ENCODE measurements at places on chromosomes 2 and 18. TPM values are rescaled to one million over a fixed set of nuclear protein-coding genes. Genes with fewer than 3 reads are reported as not detected.

DNA sequence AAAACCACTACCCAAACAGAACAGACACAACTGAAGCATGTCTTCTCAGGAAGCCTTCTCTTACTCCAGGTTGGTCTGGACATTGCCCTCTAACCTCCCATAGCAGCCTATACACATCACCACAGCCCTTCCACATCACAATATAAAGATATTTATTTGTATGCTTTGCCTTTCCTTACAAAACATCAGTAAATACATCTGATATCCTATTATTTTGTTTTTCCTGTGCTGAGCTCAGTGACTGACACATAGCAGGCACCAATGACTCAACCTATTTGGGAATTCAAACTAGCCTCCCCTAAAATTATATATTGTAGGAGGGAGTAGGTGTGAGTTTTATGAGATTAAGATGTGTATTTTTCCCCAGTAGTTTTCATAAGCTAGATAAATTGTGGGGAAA is 28.8 kb downstream of the SLC40A1 start:
- no peaks in the 10 kb centered on the region for H3K36me3 ChIP-seq
- no peak for DNase-seq
- no peaks in the 10 kb centered on the region for H3K4me1 ChIP-seq
- no peak overlapping the region for H3K27ac ChIP-seq

DNA sequence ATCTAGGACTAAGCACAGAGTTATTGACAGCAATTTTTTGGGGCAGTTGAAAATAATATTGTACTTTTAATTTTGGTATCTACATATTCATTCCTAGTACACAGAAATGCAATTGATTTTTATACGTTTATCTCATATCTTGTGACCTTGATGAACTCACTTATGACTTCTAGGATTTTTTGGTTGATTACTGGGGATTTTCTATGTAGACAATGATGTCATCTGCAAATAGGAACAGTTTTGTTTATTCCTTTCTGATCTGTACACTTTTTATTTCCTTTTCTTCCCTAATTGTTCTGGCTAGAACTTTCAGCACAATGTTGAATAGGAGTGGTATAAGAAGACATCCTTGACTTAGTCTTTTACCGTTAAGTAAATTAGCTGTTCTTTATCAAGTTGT is 143.5 kb upstream of the PGAP1 start:
- H3K27me3 ChIP-seq: no peaks in the 10 kb centered on the region
- no peak for DNase-seq
- H3K27ac ChIP-seq: no peak overlapping the region
- no peak overlapping the region for H3K4me3 ChIP-seq

Gene CDH7
- not detected for total RNA-seq

- H3K27ac ChIP-seq: no peak overlapping the region
- no peak for DNase-seq
- H3K36me3 ChIP-seq: no peaks in the 10 kb centered on the region
- no peak overlapping the region for H3K4me3 ChIP-seq
Observed at GRCh38 chr2:106847366-106847765, 38.6 kb downstream of the ST6GAL2 start.

DNA sequence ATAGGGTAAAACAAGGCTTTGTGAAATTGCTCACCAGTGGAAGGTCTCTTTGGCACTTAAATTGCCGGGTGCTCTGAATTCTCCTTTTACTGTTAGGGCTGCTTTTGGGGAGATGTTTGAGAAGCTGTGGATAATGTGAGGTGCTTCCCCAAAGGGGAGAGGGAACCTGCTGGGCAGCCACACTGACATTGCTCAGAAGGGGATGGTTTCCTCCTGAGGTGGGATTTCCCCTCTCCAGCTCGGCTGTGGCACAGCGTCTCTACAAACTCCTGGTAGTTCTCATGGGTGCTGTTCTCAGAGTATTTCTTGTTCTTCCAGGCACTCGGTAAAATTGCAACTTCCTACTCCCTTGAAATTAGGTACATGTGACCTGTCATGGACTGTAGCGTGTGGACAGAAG is 124.2 kb downstream of the LPIN1 start:
- H3K27ac ChIP-seq: no peak overlapping the region
- no peaks in the 10 kb centered on the region for H3K4me1 ChIP-seq

DNA sequence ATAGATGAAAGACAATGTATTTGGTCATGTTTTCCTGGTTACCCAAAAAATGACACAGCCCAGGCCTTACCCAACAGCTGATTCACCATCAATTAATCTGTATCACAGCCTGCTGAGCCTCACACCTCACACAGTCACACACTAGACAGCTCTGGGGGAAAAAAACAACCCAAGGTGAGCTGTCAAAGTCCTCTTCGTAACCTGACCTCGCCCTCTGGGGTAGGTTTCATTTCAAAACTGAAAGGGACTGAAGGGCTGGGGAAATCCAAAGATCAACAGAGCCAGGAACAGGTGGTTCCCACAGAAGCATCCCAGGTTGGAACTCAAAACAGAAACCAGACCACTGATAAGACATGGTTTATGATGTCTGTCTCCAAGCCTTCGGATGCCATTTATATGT is 18.2 kb upstream of the PCBP1 start:
- H3K36me3 ChIP-seq: no peaks in the 10 kb centered on the region
- no peak overlapping the region for H3K4me3 ChIP-seq
- peak overlapping the region; percentile 88 for H3K27ac ChIP-seq
- peaks cover 5% of the 10 kb centered on the region for H3K4me1 ChIP-seq

DNA sequence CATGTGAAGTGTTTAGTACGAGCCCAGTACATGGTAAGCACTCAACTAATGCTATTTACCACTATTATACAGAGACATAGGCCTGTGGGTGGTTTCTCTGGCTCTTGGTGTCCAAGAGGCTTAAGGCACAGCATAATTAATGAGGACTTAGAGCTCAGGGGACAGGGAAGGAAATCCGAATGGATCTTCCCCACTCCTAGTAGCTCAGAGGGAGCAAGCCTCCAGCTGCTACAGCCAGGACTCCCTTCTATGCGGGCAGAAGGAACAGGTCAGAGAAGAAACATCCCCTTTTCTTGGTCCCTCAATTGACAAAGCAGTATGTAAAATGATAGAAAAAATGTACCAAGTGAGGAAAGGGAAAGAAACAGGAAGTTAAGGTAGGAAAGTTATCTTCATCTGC is 261.3 kb upstream of the STON1 start:
- no peaks in the 10 kb centered on the region for H3K4me1 ChIP-seq
- peak overlapping the region; percentile 35 for H3K27ac ChIP-seq
- no peak overlapping the region for H3K4me3 ChIP-seq
- H3K27me3 ChIP-seq: no peaks in the 10 kb centered on the region
- no peak for DNase-seq

GRCh38 chr2:173232956-173233744 is 121.5 kb upstream of the CDCA7 start:
- H3K27ac ChIP-seq: no peak overlapping the region
- no peak overlapping the region for H3K4me3 ChIP-seq
- no peak for DNase-seq
- H3K27me3 ChIP-seq: no peaks in the 10 kb centered on the region

GRCh38 chr2:9126540-9126939 is 80.1 kb upstream of the ASAP2 start:
- no peaks in the 10 kb centered on the region for H3K4me1 ChIP-seq
- H3K4me3 ChIP-seq: no peak overlapping the region
- no peak for DNase-seq
- H3K27me3 ChIP-seq: no peaks in the 10 kb centered on the region
- H3K27ac ChIP-seq: no peak overlapping the region
- no peaks in the 10 kb centered on the region for H3K36me3 ChIP-seq

Gene TMEM37
- 186 TPM for total RNA-seq

GRCh38 chr2:10240911-10241610 is 61.6 kb upstream of the HPCAL1 start:
- H3K4me3 ChIP-seq: no peak overlapping the region
- no peaks in the 10 kb centered on the region for H3K27me3 ChIP-seq
- no peaks in the 10 kb centered on the region for H3K36me3 ChIP-seq
- H3K4me1 ChIP-seq: no peaks in the 10 kb centered on the region
- no peak for DNase-seq

DNA sequence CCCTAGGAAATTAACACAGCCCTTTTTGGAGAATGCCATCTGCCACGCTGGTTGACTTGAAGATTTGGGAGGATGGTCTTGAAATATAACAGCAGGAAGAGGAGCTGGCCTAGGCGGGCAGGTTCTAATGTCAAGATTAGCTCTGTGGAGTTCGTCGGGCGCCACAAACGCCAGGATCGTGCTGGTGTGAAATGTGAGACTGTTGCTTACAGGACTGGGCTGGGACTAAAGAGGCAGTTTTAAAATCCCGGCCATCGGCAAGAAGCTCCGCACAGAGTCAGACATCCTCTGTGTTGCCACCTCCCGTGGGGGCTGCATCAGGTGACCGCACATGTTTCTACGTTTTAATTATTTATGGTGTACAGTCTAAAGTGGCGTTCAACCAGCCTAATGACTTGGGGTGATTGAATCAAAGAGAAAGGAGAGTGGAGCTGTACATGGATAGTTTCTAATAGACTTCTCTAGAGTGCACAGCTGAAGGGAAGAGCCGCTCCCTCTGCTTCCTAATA is 99.4 kb upstream of the BCL11A start:
- no peak overlapping the region for H3K27ac ChIP-seq
- H3K27me3 ChIP-seq: no peaks in the 10 kb centered on the region
- H3K4me1 ChIP-seq: no peaks in the 10 kb centered on the region
- H3K36me3 ChIP-seq: no peaks in the 10 kb centered on the region
- DNase-seq: no peak

DNA sequence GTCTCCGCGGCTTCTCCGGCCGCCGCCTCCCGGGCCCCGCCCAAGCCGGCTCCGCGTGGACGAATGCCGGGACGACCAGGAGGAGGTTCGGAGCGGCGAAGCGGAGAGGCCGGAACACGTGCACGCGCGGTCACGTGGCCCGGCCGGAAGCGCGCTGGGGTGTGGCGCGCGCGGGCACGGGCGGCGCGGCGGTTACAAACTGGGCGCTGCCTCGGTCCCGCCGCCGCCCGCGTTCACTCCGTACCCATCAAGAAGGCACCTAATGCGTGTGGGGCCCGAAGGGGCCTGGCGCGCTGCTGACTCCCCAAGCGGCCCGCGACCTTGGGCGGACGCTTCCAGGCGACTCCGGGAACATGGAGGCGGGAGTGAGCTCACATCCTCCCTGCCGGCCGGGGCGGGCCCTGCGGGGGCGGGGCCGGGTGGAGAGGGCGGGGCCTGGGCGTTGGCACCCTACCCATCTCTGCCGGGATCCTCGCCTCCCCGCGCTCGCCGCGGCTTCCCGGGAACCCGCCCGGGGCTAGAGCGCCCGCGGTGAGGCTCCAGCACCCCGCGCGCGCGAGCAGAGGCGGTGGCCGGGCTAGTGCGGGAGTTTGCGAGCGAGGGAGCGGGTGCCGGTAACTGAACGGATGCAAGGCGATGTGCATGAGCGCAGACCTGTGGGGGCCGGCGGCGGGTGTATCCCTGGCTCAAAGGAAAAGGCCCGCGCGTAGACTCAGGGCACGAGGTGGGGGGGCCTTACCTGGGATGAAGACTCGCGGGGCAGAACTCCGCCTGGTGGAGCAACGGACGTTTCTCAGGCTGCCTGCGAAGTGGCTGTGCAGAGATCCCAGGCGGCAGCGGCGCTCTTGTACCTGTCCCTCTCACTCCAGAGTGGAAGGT is at the start of gene TMEM185B:
TMEM185B (minus strand) TSS at position 367 of the 879 bp plus-strand sequence. CDS start 424 bp downstream, outside the sequence.
- no peaks in the 10 kb centered on the region for H3K36me3 ChIP-seq
- H3K27me3 ChIP-seq: no peaks in the 10 kb centered on the region
- peak within 1 kb of the TSS; percentile 74 for H3K4me3 ChIP-seq
- peak; percentile 86 for DNase-seq
- H3K4me1 ChIP-seq: peaks cover 6% of the 10 kb centered on the region

- no peak overlapping the region for H3K4me3 ChIP-seq
- DNase-seq: no peak
- no peaks in the 10 kb centered on the region for H3K4me1 ChIP-seq
- no peaks in the 10 kb centered on the region for H3K27me3 ChIP-seq
- no peaks in the 10 kb centered on the region for H3K36me3 ChIP-seq
- H3K27ac ChIP-seq: no peak overlapping the region
Observed at GRCh38 chr2:30439879-30440278, 7.2 kb upstream of the LCLAT1 start.

GRCh38 chr2:202032846-202033316 is 774 bp upstream of the FZD7 start:
- peak; percentile 36 for DNase-seq
- no peaks in the 10 kb centered on the region for H3K27me3 ChIP-seq
- H3K27ac ChIP-seq: peak overlapping the region; percentile 94
- H3K36me3 ChIP-seq: no peaks in the 10 kb centered on the region
- no peaks in the 10 kb centered on the region for H3K4me1 ChIP-seq

- no peak overlapping the region for H3K4me3 ChIP-seq
- DNase-seq: no peak
- no peaks in the 10 kb centered on the region for H3K36me3 ChIP-seq
- H3K4me1 ChIP-seq: no peaks in the 10 kb centered on the region
Observed at GRCh38 chr2:236165842-236166795, 2.1 kb downstream of the GBX2 start.

DNA sequence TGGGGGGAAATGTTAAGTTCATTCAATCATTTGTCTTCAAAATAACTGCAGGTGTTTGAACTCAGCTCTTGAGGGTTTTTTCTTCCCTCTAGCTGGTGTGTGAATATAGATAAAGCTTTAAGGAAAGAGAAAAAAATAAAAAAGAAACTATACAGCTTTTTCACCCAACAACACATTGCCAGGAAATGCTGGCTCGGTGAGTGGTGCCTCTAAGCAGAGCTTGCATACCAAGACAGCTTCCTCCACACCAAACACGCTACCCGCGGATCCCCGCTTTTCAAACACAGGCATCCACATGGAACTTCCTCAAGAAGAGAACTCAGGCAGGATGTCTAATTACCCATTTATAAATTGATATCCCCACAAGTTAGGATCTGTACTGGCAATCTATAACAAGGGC is 69.8 kb upstream of the TANK start:
- H3K27ac ChIP-seq: no peak overlapping the region
- no peaks in the 10 kb centered on the region for H3K27me3 ChIP-seq
- DNase-seq: peak; percentile 65
- no peaks in the 10 kb centered on the region for H3K36me3 ChIP-seq
- no peaks in the 10 kb centered on the region for H3K4me1 ChIP-seq

DNA sequence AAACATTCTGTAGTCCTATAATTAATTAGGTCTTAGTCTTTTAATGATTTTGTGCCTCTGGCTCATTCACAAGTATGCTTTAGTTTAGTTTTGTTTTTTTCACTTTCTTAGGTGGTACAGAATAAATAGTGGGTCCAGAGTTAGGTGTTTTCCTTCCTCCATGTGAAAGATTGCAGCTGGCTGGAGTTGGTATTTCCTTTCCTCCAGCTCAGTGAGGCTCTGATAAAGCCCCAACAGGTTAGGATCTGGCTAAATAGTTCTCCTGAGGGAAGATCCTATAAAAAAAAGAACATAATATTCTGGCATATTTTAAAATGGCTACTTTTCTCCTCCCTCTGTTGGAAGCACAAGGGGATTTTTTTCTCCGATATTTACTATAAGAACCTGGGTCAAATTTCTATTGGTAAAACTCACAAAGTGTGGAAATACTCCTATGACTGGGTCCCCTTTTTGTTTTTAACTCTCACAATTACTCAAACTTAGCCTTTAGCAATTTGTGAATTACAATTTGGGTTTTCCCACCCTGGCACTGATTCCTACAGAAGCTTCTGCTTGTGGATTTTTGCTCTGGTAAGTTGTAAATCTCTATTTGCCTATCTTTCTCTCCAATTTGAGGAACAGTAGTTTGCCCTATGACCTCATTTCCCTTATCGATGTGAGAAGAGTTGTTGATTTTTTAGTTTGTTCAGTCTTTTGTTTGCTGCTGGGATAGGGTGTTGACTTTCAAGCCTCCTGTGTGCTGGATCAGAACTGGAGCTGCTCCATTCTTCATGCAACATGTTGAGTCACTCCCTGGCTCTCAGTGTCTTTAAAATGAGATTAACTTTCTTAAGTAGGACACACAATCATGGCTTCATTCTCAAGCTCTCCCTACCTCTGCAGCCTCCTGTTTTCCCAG is 500.9 kb downstream of the RNF144A start:
- H3K4me1 ChIP-seq: no peaks in the 10 kb centered on the region
- H3K27me3 ChIP-seq: no peaks in the 10 kb centered on the region
- no peak for DNase-seq
- H3K36me3 ChIP-seq: no peaks in the 10 kb centered on the region
- no peak overlapping the region for H3K27ac ChIP-seq
- H3K4me3 ChIP-seq: no peak overlapping the region

Gene ASB18
- not detected for total RNA-seq

All from Peyer's patch (tissue), 4 donors.